ENCODE measurements at places on chromosomes 3 and 15.

DNA sequence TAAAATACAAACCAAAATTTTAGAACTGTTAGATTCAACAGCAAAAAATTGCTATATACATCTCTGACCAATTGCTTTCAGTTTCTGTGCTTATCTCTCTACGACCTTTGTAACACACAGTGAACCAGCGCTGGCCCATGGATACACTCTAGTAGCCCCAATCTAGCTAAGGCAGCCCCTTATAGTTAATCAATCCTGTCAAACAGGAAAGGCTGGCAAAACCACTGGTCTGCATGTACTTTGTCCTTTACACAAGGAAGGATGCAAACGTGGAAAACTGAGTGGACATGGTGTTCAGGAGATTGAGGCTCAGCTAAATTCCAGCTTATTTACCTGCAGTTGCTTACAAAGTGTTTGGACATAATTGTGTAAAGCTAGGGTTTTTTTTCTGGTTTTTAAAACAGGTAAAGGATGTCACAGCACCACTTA, 25.9 kb downstream of the ADGRG7 start:
- DNase-seq: no peak

- DNase-seq: peak; percentile 44
These were observed at the start of gene NRROS for GRCh38 chr3:196639483-196640296. NRROS (plus strand) TSS chr3:196639694; CDS start chr3:196654540, 14,846 bp downstream.

GRCh38 chr15:79863886-79864285, 32.9 kb downstream of the MTHFS start:
- no peak for DNase-seq

DNA sequence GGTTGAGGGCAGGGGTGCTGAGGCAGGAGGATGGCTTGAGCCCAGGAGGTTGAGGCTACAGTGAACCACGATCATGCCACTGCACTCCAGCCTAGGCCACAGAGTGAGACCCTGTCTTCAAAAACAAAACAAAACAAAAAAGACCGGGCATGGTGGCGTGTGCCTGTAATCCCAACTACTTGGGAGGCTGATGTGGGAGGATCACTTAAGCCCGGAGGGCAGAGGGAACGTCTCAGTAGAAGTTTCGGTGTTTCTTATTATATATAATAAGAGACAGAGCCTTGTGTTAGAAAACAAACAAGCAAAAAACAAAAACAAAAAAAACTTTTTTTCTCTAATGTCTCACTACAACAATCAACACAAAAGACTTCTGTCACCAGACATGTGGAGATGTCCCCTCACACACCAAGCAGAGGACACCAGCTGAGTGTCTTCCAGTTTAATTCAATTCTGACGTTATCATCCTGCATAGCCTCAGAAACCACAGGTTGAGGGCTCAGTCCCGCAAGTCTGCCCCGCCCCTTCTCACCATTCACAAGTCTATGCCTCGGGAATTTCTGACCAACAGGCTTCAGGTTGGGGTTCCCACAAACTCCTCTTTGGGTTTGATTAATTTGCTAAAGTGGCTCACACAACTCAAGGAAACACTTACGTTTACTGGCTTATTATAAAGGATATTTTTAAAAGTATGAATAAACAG, 24.0 kb upstream of the EIF4A2 start:
- DNase-seq: no peak

DNA sequence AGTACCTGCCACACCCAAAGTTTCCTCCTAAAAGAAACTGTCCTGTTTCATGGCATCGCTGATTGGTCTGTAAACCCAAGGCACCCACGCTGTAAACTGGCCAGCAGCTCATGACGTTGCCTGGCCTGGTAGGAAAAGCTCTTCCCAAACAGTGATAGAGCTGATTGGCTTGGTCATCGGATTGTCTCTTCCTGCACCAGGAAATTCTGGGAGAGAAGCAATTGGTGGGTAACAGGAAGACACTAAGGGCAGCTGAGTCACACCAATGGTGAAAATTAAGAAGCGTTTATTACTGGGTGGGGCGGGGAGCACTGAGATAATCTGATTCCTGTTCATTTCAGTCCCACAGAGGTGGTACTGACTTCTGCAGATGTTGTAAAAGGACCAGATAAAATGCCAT, 31.0 kb downstream of the KLHL6 start:
- no peak for DNase-seq

GRCh38 chr3:129595544-129596193, 10.8 kb downstream of the PLXND1 start:
- DNase-seq: no peak

DNA sequence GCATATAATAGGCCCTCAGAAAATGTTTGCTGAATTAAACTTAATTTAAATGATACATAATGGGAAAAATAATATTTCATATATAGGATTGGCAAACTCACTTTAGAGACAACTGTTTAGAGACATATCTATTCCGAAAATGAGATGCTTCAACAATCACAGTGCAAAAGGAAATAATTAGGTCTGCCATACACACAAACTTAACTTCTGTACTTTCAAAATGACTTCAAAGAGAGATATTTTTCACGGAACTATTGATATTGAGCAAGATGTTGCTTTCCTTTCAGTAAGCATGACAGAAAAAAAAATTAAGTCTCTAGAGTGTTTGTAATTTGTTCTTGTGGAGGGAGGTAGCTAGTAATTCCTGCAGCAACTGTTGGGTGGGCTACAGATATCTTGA, 769.5 kb downstream of the TUSC7 start:
- DNase-seq: no peak

DNA sequence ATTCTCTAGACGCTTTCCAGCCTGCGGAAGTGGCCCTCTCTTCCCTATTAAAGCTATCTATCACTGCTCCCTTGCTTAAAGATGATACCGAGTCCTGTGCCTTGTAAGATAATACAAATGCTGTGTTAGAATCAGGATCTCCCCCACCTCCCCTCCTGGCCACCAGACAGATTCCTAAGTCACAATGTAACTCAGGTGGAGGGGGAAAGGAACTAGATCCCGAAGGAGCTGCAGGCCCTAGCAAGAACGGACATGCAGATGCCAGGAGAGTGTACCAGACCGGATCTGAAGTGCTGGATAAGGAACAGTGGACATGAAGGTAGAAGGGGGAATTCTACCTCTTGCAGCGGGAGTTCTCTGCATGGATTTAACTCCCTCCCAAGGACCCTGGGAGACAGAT, 230.7 kb upstream of the LYSMD4 start:
- DNase-seq: no peak

DNA sequence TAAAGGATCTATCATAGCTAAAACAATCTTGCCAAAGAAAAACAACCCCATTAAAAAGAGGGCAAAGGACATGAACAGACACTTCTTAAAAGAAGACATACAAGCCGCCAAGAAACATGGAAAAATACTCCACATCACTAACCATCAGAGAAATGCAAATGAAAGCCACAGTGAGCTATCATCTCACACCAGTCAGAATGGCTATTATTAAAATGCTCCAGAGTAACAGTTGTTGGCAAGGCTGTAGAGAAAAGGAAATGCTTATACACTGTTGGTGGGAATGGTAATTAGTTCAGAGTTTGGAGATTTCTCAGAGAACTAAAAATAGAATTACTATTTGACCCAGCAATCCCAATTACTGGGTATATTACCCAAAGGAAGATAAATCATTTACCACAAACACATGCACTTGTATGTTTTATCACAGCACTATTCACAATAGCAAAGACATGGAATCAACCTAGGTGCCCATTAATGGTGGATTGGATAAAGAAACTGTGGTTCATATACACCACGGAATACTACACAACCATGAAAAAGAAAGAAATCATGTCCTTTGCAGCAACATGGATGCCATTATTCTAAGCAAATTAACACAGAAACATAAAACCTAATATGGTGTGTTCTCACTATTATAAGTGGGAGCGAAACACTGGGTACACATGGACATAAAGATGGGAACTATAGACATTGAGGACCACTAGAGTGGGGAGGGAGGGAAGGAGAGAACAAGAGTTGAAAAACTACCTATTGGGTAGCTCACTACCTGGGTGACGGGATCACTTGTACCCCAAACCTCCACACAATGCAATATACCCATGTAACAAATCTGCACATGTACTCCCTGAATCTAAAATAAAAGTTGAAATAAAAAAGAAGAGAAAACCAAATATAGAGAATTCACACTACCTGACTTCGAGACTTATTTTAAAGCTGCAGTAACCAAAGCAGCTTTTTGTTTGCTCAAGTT, 32.6 kb downstream of the ITGA11 start:
- no peak for DNase-seq

GRCh38 chr3:27089645-27090044, 279.5 kb downstream of the NEK10 start:
- no peak for DNase-seq

DNA sequence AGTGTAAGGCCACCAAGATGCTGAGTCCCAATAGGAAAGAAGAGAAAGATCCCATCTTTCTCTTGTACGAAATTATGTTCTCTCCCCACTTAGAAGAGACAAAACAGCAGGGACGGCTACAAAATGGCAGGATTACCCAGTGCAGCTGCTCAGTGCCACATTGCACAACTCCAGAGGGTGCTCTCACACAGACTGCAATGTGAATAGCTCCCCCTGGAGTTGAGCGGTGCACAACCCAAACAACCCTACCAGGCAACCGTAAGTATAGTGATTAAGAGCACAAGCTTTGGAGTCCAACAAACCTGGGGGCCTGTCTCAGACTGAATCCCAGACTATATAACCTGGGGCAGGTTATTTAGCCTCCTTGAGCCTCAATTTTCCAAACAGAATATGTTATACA, 3.1 kb upstream of the BHLHE40 start:
- DNase-seq: peak; percentile 69

- no peak for DNase-seq
These were observed 112.9 kb downstream of the ISL2 start for GRCh38 chr15:76449455-76449854.

GRCh38 chr15:66292571-66293418, 573 bp upstream of the DIS3L start:
- DNase-seq: no peak

DNA sequence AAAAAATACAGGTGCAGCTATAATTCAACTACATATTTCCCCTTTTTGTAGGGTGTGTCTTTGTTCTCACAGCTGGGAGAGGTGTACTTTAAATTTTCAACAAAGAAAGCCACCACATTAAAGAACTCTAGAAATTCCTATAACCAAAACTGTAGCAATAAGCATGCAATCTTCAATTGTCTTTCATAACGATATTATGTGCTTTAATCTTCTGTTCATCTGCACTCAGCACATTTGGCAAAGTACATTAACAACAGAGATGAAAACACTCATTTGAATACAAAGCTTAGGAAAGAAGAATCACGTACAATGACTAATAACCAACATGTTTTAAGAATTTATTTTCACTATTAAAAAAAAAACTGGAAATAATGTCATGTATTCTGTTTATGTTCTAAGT, 1025.8 kb downstream of the ROBO1 start:
- DNase-seq: no peak

- peak; percentile 32 for DNase-seq
These were observed 43.3 kb downstream of the UBXN7 start for GRCh38 chr3:196388956-196389355.

DNA sequence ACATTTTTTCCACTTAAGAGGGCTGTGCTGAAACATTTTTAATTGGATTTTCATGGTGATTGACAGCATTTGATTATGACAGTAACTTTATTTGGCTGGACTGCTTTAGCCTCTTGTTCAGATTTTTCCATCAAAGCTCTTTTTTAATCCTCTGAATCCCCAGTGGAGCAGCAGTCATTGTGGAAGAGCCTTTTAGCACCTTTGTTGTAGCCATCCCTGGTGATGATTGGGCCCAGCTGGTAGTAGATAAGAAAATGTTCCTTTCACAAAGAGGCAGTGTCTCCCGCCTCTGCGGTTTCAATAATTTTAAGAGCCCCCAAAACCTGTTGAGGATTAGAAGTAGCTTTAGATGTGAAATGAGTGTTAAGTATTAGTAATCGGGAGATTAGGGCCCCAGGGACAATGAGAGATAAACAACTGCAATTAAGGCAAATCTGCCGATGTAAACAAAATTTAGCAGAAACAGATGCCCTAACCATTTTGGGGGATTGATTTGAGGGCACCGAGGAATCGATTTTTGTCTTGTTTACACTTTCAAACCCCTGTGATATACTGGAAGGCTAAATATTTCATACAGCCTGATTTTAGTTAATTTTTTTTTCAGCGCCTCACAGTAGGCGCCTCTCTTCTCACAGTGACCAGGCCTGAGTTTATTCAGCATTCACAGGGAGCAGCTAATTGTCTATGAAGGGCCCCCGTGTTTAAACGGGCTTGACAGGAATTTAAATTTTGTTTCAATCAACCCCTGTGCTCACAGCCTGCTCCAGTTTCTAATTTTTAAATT, 43.2 kb upstream of the SKOR1 start:
- no peak for DNase-seq

DNA sequence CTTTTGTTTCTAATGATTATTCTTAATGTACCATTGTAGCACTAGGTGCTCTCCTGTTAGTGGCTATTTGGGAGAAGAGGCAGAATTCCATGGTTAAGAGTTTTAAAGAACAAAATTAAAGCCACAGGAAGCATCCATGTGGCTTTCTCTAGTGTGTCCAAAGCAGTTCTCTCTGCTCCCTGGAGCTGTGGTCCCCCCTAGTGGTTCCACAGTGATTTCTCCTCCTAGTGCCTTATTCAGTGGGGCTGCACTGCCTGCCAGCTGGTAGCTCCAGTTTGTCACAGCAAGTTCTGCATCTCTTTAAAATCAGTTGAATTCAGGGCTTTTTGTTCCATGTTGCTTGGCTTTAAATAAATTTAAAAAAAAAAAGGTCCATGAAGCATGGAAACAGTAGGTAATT, 39.6 kb upstream of the FAM98B start:
- DNase-seq: peak; percentile 85

GRCh38 chr3:75048650-75049049, 434.2 kb upstream of the CNTN3 start:
- peak; percentile 2 for DNase-seq

DNA sequence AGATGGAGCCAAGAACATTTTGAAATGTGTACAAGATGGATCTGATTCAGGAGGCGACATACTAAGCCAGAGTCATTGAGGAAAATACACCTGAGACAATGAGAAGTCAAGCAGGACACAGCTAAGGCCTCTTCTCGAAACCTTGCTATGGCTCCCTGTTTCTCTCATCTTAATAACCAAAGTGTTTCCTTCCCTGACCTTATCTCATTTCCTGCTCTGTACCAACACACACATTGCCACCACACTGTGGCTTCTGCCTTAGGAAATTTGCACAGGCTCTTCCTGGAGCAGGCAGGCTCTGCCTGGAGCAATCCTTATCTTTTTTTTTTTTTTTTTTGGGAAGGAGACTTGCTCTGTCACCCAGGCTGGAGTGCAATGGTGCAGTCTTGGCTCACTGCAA, 36.6 kb downstream of the OXSM start:
- no peak for DNase-seq

- DNase-seq: no peak
These were observed 7.6 kb downstream of the TEX264 start for GRCh38 chr3:51678641-51679040.

DNA sequence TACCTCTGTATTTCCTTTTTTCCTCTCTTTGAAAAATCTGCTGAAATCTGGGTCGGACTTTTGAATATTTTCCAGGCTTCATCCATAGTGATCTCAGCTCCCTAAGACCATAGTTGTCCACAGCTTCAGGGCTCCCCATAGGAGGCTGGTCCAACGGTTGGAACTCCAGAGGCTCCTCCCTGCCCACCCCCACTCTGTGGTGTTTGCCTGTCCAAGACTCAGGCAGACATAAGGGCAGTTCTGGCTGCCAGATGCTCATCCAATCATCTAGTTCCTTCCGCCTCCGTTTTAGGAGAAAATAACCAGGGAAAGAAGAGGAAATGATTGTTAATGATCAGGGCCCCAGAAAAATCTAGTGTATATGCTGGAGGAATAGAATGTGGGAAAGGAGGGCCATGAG, 27.9 kb upstream of the PRTG start:
- DNase-seq: no peak

Measured in fibroblast of lung (primary cell).